ENCODE measurements at places on chromosomes 3 and 15.

DNA sequence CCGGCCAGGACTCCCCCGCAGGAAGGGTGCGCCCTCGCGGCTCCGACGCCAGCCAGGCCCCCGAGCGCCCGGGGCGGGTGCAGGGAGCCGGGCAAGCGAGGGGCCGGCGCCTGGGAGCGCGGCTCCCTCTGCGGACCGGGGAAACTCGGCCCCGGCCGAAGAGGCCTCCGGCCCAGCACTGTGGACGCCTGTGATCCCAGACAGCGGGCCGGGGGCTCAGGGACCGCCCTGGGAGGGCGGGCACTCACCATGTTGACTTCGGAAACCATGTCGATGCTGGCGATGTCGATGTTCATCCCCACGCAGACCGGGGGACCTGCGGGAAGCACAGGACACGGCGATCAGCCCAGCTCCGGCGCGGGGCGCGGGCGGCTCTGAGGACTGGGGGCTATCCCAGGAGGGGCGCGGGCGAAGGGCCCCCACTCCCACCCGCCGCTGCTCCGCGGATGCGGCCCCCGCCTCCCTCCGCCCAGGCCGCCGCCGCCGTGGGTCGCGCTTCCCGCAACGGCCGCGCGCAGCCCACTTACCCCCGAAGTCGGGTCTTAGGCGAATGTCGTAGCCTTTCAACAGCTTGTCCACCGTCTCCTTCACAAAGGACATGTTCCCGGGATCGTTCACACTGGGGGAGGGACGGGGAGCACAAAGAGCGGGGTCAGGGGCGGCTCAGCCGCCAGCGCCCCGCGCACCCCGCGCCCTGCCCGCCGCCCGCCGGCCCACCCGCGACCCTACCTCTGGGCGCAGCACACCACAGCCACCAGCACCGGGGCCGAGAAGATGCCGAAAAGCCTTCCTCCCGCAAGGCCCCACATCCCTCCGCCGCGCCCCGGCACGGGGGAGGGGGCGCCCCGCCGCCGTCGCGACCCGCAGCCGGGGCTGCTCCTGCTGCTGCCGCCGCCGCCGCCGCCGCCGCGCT lies at the start of gene GABRB3:
Gene GABRB3, minus strand, starts transcription at position 913 of the 913 bp plus-strand sequence.
- no peak for DNase-seq

- DNase-seq, result no peak
Observed at GRCh38 chr15:42111924-42112323, 17.6 kb upstream of the PLA2G4D start.

DNA sequence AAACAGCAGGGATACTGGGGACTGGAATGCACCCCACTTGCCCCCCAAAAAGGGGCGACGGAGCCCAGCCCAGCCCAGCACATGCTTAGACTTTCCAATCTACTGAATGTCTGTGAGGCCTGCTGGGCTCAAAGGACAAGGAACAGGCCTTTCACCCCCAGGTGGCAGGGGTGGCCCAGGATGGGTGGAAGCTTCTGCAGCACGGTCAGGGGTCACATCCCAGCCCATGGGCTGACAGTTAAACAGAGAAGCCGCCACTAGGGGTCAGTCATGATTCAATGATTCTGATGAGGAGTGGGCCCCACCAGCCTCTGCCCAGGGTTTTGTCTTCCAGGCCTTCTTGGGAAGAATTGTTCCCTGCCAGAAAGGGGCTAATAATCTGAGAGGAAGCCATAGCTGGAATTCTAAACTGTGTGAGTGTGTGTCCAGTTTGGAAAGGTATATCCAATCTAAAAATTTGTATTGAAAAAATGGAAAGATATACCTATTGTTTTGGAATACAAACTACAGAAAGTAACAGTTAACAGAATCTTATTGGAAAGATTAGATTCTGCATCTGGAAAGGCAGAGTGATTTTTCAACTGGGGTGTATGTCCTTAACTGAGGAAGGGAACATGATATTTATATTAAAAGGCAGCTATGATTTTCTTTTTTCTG lies 2.2 kb downstream of the CHRNB4 start:
- no peak for DNase-seq

DNA sequence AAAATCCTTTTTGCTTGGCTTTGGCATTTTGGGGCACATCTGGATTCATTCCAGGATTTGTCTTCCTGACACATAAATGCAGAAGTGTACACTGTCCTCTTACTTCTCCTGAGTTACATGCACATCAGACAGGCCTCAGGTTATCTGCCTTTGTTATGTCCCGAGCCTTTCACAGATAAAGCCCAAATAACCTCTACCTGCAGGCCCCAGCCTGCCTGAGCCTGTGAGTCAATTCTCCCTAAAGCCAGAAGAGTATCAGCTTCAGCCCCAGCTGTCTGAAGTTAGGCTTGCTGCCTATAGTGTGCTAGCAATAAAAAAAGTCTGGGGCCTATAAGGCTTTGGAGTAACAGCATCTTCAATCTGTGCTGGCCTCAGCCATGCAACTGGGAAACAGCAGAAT lies 17.7 kb upstream of the GSK3B start:
- DNase-seq, result no peak

GRCh38 chr15:94164202-94164807 lies 67.1 kb upstream of the MCTP2 start:
- peak; percentile 6 for DNase-seq

GRCh38 chr3:187136337-187136736 lies 3.0 kb downstream of the RPL39L start:
- no peak for DNase-seq

- DNase-seq, result no peak
Observed at GRCh38 chr15:96720251-96720650, 389.8 kb downstream of the NR2F2 start.

GRCh38 chr15:75229191-75230015 lies 27.7 kb downstream of the C15orf39 start:
- no peak for DNase-seq

DNA sequence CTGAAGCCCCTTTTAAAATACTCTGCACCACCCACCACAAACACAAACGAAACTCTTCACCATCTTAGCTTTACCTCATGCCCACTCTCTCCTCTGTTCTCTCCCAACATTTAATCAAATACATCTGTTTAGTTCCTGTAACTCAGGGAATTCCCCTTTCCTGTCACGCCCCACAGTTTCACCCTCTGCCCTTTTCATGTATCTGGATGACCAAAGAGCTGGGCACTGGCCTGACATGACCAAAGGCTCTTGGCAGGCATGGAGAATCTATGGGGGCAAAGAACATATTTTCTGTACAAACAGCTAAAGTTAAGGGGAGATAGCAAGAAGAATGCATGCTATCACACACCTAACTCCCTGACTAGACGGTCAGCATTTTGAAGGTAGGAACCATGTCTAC lies 270.0 kb downstream of the TBL1XR1 start:
- DNase-seq, result no peak

DNA sequence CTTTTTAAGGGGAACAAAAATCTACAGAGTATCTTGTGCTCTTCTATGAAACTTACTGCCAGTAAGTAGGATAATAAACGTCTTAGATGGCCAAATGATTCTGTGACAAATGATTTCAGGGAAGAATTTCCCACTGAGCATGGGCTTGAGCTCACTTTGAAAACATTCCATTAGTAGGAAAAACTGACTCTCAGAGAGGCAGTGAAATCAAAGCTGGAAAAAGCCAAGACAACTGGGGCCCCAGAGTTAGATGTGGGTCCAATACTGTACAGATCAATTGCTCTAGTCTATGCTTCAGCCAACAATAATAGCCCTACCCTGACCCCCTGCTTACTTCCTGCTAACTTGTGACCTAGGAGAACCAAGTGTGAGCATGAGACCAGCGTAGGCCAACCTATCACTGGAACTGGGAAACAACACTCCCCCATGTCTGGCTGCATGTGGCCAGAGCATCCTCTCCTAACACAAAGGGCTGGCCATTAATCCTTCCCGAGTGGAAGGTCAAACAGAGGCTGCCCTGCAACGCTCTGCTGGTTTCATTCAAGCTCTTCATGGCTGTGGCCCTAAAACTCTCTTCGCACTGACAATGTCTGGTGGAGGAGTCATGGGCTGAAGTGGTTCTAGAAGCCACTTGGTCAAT lies 68.8 kb downstream of the FOXB1 start:
- no peak for DNase-seq

DNA sequence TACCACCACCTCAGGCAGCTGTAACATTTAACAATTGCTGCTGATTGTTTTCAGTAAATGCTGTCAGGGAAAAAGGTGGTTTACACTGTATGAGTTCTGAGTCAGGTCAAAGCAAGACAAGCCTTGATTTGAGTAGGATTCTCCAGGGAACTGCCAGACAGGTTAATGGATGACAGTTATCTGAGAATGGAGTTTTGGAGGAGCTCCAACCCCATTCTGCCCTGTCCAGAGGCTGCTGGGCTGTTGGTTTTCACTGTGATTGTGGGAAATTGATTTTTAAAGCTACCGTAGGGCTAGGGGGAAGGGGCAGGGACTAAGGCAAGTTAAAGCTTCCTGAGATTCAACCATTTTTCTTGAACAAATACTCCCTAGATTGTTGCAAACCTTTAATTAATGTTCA lies 39.9 kb downstream of the TICRR start:
- DNase-seq, result no peak

- DNase-seq, result no peak
Observed at GRCh38 chr3:65676580-65676979, 362.1 kb downstream of the MAGI1 start.

DNA sequence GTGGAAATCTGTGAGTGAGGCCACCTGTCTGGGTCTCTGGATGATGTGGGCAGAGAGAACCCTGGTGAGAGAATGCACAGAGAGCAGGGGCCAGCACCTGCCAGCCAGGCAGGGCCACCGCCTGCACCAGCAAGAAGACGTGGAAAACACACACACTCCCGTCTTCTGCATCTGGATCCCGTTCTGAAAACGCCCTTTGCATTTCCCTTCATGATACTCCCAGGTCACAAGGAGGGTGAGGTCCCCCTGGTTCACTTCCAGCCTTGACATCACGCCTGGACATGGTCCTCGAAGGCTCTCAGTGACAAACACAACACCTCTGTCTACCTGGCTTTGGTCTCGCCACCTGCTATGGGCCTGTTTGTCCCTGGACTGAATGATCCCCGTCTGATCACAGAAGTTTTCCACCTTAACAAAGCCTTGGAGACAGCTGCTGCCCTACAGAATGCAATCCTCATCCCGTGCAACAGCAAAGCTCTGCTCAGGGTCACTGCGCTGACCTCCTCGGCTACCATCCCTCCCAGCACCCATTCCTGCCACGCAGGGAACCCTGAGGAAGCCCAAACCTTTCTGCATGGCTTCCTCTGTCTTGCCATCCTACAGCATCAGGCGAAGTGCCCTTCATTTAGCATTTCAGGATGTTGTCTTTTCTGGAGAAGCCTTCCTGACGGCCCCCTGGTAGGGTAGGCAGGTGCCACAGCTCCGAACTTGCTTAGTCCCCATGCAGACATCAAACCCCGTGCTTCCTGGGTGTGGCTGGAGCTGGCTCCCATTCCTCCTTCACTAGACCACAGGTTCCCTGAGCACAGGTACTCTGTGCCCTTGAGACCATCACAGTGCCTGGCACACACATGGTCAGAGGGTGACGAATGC lies 122.5 kb downstream of the ATP10A start:
- DNase-seq, result no peak

DNA sequence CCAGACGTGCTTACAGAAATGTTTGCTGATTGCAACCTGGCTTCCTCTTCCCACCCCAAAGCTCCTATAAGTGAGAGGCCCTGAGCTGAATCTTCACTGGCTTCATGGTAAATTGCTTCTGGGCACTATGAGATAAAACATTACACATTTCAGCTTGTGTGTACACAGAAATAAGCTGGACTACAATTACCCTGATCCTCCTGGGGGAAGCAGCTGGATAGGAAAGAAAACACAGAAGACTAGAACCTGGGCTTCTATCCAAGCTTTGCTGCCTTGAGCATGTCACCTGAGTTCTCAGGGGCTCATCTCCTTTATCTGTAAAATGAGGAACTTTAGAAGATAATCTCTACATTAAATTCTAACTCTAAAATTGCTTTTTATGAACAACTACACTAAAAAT lies 40.3 kb downstream of the THBS1 start:
- no peak for DNase-seq

DNA sequence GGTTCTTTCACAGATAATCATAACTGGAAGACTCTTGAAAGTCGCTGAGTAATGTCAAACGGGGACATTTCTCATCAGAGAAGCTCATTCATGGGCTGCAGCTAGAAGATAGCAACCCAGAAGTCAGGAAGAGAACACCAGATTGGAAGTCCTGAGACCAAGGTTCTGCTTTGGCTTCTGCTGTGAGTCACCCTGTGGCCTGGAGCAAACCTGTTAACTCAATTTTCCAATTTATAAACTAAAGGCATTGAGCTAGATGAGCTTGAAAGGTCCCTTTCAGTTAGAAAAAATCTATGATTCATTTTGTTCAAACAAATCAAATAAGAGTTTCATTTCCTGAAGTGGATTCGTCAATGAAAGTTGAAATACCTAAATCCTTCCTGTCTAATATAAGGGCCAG lies 402.2 kb downstream of the EPHB1 start:
- no peak for DNase-seq

DNA sequence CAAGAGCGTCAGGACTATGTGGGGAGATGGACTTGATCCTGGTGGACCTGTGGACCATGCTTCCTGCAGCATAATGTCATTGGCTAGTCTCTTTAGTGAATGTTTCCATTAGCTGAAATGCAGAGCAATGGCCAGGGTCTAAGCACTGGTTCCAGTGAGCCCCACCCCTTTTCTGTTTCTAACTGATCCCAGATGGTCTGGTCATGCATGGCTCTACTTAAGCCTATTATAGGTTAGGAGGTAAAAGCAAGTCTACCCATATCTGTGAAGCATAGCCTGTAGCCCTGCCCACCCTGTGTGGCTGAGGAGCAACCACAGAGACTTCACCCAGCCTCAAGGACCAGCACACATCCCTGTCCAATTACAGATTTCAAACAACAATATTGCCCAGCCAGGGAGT lies 419.2 kb downstream of the ZNF385D start:
- no peak for DNase-seq

GRCh38 chr3:101379658-101380376 lies 59.4 kb upstream of the IMPG2 start:
- no peak for DNase-seq

DNA sequence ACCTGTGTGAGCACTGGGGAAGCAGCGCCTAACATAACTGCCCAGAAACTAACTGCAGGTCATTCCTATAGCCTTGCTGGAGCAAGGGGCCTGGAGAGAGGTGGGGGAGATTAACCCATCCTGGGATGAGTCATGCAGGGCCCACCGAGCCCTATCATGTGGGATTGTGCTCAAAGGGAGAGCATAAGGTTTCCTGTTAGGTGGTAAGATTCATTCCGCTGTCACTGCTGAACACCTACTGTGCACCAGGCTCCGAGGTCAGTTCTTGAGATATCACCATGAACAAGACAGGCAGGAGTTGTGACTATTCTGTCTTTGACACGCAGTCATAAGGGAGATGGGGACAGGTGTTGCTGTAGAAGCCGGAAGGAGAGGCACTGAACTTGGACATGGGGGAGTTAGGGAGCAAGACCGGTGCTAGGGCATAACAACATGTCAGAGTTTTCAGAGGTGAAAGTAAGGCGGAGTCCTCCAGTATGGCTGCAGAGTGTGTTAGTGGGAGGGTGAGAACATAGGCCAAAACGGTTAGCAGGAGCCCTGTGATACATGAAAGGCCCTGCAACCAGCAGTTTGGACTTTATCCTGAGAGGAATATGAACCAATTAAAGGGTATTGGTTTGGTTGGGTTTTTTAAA lies 2.4 kb downstream of the SLC25A38 start:
- no peak for DNase-seq

GRCh38 chr3:42886294-42886822 lies 10.7 kb upstream of the CYP8B1 start:
- no peak for DNase-seq
